ENCODE measurements at places on chromosomes 4 and X. TPM values are rescaled to one million over a fixed set of nuclear protein-coding genes. Genes with fewer than 3 reads are reported as not detected.
A peak's percentile ranks its signal among the peaks of the same experiment; 100 is the strongest.

The ARHGAP36 gene
- total RNA-seq, result 0.18 TPM

The NPFFR2 gene
- not detected for total RNA-seq

The INPP4B gene
- total RNA-seq, result 18.1 TPM

The ARHGEF38 gene
- total RNA-seq, result 23.7 TPM

The TCEAL2 gene
- not detected for total RNA-seq

The CENPVL2 gene
- total RNA-seq, result not detected

The ZCCHC18 gene
- 0.24 TPM for total RNA-seq

The PCGF3 gene
- total RNA-seq, result 51.9 TPM

The TSPAN6 gene
- 154 TPM for total RNA-seq

DNA sequence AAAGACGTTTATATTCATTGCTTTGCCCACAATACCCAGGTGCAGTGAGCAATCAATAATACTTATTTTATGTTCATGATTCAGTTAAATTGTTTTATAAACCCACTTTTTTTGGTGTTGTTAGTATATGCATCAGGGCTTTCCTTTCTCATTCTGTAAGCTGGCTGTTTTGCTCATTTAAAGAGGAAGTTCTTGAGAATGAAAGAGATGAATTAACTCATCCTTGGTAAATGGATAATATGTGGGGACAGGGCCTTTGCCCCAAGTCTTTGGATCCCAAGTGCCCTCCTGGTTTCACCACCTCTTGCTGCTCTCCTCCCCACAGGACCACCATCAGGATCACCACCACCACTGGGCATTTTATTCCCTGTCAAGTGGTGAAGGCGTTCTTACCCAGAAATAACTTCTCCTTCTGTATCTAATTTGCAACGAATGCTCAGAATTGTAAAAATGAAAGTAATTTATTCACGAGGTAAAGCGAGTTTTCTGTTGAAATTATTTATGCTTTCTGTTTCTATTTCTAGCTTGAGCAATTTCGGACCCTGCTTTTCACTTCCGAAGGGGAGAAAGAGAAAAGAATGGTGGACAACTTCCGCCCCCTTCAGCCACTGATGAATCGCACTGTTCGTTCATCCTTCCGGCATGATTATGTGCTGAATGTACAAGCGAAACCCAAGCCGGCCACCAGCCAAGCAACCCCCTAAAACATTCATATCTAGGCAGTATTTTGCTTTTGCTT lies 8.2 kb upstream of the ZRSR2 start:
- DNase-seq, result no peak

DNA sequence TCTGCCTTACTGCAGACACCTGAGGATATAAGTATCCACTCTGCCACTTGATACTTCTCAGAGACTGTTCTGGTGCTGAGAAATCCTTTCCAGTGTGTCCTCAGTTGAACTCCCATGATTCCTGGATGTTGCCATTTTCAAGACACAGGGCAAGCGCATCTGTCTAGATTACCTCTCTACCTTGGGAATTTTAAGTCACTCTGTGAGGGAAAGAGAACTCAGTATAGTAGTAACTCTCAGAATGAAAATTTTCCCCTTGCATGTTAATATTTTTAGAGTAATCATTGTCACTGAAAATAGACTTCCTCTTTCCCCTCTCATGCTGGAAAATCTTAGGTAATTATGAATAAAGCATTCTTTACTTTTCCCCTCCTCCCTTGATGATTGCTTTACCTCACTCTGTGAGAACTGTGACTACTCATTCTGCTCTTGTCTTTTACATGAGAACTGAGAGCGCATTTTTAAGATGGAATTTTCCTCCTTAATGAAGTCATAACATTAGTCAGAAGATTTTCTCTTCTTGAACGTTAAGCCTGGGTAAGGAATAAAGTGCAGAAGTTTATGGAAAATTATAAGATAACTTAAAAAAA lies 45.0 kb downstream of the TET2 start:
- DNase-seq, result no peak

GRCh38 chr4:122687531-122688061 lies 44.9 kb upstream of the BBS12 start:
- no peak for DNase-seq

- DNase-seq, result no peak
Measured at GRCh38 chr4:168560184-168561180, 63.6 kb downstream of the PALLD start.

GRCh38 chr4:56656346-56656643 lies 24.8 kb downstream of the HOPX start:
- peak; percentile 33 for DNase-seq

DNA sequence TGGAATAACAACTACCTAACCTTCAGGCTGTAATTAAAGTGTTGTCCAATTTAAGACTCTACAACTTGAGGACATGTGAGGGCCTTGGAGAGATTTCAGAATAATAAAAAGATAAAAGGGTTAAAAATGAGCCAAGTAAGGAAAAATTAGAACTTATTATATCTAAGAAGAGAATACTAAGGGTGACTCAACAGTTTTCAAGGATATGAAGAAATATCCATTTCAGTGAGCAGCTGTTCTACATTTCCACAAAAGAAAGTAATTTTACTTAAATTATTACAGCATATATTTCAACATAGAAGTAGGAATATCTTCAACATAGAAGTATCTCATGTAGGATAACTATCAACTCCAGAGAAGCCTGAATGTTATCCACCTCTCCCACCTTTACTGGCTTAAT lies 11.3 kb downstream of the SNX12 start:
- no peak for DNase-seq

All from left colon (tissue), 2 donors.